ENCODE measurements at places on chromosomes 5 and 9.

DNA sequence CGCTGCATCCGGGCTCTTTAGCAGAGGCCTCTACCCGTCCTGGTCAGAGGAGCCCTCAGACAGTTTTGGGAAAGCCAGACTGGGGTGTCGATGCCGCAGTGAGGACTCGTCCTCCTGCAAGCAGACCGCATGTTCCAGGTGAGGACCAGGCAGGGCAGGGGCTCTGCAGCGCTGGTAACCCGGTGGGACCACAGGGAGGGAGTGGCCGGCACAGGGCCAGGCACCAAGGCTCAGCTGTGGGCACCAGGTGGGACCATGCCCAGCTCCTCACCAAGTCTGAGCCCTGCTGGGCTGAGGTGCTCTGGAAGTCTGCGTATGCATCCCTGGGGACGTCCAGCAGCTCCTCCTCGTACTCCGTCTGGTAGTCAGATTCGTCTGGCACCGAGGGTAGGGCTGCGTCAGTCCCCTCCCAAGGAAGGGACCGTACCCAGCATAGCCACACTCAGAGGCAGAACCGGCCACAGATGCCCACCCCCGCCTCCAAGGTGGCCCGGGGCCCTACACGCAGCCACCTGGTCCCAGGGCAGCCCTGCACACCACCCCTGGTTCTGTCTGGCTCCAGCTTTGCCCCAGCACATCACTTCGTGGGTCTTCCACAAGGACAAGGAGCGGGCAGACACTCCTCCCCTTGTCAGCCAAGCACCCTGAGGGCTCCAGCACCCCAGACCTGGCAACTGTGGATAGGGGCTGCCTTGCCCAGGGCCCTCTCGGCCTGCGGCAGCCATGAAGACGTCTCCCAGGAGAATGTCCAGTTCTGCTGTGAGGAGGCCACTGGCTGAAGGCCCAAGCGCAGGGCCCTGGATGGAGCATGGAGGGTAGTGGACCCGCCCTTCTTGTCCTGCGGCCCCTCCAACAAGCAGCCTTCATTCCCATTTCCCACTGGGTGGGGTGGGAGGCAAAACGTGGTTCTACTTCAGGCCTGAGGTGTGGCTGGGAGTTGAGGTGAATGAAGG, 1.5 kb upstream of the NSMF start:
- no peak for DNase-seq

DNA sequence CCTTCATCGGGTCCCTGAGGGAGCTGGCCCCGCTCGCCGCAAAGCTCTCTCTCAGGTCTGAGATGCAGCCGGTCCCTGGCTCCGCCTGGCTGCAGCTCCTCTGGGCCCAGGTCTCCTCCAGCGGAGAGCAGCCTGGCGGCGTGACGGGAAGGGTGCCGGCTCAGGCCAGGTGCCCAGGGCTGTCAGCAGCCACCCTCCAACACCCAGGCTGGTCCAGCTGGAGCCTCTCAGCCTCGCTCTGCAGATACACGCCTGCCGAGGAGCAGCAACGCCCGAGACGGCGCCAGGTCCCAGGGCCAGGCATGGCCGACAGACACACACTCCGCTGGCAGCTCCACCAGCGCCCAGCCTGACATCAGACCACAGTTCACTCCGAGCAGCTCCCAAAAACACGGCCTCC, 25.6 kb downstream of the FAM163B start:
- no peak for DNase-seq

DNA sequence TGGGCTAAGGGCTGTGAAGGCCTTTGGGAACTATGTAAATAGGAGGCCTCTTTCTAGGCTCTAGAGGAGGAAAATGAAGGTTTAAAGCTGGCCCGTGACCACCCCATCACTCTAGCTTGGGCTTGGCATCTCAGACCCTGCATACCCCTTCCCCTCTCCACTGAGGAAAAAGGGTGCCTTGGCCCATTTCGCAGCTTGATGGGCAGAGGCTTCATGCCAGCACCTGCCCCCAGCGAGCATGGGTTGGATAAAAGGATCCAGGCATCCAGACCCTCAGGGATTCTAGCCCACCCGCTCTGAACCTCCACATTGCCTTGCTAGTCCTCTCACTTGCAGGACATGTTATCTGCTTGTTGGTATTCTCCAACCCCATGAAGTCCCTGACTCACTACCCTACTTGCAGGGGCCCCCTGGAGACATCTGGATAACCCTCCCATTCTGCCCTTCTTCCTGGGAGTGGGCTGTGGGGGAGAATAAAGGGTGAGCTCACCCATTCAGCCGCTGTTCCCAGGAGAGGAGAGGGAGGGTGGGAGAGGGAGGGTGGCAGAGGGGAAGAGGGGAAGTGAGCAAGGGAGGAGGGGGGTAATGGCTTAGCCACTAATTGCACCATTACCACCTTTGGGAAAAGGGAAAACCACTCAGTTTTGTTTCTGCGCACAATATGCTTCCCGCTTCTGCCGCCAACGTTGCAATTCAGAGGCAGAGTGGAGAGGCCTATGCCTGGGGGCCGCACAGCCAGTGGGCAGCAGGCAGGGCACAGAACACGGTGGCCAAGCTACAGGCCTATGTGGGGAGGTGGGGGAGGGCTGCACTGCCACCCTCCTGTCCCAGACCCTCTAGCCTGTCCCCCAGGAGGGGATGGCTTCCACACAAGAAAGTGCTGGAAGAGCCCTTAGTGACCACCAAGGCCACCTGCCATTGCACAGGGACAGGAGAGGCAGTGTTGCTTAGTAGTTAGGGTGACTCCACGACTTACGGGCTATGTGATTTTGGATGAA, 2.1 kb upstream of the CAMK2A start:
- DNase-seq, result no peak

DNA sequence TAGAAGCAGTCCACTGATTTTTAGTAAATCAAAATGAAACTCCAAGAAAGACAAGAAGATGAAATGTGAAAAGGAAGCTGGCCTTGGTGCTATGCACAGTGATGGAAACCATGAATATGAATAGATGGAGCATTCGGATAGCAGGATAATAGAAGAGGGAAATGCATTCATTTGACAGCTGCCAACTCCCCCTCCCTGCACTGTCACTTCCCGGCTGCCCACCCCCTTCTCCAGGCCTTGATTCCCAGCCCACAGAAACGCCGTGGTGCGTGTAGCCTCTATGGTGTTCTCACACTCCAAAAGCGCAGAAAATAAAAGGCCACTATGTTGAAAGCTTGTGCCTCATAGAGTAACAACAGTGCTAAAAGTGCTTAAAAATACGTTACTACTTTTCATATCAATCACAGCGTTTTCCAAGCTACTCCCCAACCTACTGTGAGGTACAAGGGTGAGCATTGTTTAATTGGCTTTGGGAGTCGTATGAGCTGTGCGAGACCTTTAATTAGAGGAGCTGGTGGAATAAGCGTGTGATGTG, 26.1 kb upstream of the IFNK start:
- DNase-seq, result no peak

GRCh38 chr5:1429496-1429895, 15.7 kb downstream of the SLC6A3 start:
- no peak for DNase-seq

DNA sequence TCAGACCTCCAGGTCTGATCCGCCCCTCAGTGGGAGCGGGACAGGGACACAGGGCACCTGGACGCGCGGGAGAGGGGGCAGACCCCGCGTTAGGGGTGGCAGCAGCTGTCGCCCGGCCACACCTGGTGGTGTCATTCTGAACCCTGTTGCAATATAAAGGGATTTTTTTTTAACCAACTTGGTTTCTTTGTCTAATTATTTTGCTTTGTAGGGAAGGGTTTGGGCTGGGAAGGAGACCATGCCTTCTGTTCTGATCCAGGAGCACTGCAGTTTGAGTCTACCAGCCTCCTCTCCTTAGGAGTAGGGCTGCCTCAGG, 10.9 kb upstream of the ASS1 start:
- DNase-seq, result no peak

- no peak for DNase-seq
Measured at GRCh38 chr5:112116371-112116770, 302.7 kb downstream of the EPB41L4A start.

DNA sequence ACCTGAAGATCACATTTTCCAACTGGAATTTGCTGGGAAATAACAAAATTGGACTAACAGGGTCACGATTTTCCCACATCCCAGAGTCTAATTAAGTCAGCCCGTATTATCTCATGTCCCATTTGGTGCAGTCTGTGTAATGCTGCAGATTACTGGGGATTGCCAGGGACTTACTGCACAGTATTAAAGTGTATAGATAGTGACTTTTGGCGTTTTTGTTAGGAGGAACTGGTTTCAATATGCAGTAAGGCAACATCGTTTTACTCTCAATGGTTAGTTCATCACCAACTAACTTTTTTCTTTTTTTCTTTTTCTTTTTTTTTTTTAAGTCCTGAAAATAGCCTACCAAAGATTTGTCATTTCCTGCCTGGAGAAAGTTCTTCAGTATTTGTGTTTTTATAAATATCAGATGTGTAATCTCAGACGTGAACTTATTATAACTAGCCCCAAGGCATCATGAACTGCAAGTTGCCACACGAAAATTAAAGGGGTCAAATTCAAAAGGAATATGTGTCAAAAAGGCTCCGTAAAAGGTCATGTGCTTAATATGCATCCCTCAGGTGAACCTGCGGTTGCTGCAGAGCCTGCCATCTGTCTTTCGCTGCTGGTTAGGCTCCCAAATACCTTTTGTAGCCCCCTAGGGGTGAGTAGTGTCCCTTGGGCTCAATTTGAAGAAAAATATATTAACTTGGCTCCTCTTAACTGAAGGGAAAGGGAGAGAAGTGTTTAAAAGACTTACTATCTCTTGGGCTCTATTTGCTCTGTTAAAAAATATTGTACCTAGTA, 176.7 kb upstream of the ADAMTSL1 start:
- no peak for DNase-seq

GRCh38 chr5:119329666-119330065, 26.2 kb upstream of the TNFAIP8 start:
- no peak for DNase-seq

GRCh38 chr5:64299805-64300204, 134.2 kb downstream of the RNF180 start:
- no peak for DNase-seq

DNA sequence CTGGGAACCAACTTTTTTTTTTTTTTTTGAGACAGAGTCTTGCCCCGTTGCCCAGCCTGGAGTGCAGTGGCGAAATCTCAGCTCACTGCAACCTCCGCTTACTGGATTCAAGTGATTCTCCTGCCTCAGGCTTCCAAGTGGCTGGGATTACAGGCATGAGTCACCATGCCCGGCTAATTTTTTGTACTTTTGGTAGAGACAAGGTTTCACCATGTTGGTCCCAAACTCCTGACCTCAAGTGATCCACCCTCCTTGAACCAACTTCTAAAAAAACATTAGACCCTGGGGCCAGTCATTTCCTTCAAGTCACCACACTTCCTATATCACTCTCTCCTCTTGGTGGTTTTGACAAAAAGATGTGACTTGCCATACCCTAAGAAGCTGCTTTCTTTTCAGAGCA, 10.9 kb upstream of the SHROOM1 start:
- no peak for DNase-seq

- no peak for DNase-seq
Measured at GRCh38 chr5:114430532-114430931, 68.7 kb downstream of the KCNN2 start.

GRCh38 chr9:116641292-116642059, 45.6 kb upstream of the TRIM32 start:
- DNase-seq, result no peak

DNA sequence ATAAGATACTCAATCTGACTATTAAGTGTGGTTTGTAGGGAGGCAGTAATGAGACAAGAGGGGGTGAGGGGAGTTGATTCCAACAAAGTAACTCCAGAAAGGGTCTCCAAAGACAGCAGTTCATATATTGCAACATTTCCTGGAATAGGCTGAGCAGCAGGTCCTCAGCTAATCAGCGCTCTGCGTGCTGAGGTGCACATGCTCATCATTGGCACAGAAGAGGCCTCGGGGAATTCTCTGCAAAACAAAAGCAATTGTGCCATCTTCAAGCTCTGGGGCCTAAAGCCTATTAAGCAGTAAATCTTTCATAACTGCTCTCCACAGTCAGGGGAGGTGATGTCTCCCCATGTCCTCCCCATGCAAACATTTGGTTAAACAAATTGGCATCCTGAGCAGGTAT, 357.3 kb downstream of the SPOCK1 start:
- DNase-seq, result no peak

- peak; percentile 2 for DNase-seq
Measured at GRCh38 chr5:142888469-142889085, 118.4 kb downstream of the ARHGAP26 start.

DNA sequence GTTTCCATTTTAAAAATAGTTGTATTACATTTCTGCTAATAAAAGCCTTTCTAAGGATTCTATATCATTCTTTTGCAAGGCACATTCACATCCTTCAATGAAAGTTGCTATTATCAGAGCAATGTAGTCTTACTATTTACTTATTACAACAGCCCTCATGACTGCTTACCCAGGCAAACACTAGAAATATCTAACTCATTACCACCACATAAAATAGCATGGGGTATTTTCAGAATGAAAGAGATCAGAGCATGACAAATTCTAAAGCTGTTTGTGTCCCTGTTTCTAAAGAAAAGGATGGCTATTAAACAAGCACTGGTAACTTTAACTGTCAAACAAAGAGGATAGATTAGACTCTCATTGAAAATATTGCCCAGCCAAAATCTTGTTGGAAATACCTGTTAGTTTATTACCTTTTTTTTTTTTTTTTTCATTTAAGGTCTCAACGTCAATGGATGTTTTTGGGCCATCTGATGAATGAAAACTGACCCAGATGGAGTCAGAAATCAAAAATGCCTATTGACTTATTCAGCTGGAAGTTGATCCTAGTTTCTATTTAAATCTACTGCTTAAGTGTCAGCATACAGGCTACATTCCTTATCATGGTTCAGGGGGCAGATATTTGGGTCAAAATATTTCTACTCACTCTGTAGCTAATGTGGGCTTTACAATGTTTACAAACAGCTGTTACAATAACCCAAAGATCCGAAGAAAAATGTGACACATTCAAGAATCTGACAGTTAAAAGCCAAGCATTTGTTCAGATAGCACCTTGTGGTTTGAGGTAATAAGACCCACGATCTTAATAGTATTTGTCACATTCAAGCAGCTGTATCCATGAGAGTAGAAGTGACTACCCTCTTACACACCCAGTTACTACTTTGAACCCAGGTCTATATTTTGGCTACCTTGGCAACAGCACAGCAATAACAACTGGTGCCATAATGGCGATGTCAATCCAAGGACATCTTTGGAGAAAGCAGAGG, 554.8 kb upstream of the MEF2C start:
- DNase-seq, result no peak

DNA sequence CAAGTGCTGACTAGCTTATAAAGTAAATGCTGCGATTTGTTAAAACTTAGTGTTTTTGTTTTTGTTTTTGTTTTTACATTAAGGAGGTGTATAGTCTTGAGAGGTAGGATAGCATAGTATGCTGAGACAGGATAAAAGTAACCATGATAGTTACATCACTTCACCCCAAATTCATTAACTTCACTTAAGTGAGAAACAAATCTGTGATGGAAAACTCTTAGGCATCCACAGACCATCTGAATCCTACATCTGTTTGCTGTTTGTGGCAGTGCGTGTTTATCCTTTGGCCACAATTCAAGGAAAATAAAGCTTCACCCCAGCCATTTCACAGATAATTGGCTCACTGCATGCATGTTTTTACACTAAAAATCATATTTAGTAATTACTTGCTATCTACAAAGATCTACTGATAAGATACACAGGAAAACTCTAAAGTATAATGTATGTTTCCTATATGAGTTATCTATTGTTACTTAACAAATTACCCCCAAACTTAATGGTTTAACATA, 82.0 kb downstream of the ZNF622 start:
- DNase-seq, result no peak

All from T follicular helper cell (primary cell).